ENCODE measurements at places on chromosomes 1 and 21.

GRCh38 chr1:183956559-183957188 is 80.9 kb downstream of the COLGALT2 start:
- no peak for DNase-seq

DNA sequence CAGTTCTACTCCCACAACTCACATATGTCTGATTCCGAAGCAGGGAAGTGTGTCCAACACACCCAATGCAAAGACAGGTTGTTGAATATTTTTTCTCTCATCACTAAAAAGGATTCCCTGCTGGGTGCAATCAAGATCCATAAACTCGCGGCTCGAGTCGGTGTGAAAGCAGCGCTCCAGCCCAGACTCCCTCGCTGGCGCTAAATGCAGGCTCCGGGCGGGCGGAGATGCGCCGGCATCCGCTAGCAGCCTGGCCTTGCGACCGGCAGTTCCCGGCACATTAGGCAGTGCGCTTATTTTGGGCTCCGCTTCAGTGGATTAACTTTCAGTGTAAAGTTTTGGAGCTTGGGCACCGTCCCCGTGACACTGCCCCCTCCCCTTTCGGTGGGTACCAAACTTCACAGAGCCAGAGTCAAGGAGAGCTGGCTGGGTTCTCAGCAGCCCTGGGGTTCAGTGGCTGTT is 87.7 kb upstream of the POU3F1 start:
- peak; percentile 48 for DNase-seq

DNA sequence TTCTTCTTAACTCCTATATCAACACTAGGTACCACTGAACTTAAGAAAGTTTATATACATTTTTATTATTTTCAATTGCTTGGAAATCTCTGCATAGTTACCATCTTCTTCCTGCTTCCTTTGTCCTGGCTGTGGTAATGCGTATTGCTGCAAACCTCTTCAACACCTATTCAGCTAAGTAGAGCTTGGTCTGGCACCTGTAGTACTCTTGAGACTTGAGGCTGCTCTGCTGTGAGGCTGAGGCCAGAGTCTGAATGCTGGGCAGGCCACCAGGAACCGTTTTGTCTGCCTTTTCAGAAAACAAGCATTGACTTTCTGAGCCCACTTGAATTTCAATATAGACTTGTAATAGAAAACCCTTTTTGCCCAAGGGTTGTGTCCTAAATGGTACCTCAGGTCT is 52.0 kb upstream of the RGS2 start:
- DNase-seq, result no peak

GRCh38 chr1:46543382-46543760 is 8.1 kb downstream of the KNCN start:
- DNase-seq, result no peak

DNA sequence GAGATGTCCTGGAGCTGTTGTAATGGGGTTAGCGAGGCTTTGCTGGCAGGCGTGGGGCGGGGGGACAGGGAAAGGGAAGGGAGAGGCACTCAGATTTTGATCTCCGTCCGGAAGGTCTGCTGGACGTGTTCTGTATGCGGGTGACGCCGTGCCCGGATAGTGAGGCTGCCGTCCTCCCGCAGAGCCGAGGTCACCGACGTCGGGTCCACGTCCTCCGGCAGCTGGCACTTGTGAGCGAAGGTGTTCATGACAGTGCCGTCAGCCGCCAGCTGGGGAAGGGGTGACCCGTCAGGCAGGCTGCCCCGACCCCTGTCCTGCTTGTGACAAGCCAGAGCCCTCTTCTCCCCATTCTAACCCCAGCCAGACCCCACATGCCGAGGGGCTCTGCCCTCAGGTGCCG is 2.4 kb downstream of the HSPB7 start:
- no peak for DNase-seq

DNA sequence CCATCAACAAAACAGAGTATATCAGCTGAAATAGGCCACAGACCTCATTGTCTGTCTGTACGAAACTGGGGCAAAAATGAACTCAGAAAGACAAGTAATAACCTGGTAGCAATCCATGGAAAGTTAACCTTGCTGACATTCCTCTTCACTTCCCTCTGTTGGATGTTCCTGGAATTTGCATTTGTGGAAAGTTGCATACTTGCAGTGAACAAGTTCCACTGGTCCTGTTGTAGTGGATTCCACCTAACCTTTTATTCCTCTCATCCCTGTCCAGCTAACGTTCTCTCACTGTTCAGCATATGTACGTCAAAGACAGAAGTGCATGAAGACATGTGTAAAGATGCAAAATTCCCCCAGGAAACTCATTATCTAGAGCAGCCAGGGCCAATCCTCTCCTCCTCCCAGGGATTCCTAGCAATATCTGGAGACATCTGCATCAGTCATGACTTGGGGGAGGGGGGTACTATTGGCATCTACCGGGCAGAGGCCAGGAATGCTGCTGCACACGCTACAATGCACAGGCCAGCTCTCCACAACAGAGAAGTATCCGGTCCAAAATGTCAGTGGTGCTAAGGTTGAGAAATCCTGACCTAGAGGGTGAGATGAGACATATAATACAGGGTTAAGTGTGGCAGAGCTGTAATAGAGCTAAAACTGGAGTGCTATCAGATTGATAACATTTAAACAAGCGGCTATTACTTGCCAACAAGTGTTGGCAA is 8.2 kb downstream of the LPAR3 start:
- no peak for DNase-seq

DNA sequence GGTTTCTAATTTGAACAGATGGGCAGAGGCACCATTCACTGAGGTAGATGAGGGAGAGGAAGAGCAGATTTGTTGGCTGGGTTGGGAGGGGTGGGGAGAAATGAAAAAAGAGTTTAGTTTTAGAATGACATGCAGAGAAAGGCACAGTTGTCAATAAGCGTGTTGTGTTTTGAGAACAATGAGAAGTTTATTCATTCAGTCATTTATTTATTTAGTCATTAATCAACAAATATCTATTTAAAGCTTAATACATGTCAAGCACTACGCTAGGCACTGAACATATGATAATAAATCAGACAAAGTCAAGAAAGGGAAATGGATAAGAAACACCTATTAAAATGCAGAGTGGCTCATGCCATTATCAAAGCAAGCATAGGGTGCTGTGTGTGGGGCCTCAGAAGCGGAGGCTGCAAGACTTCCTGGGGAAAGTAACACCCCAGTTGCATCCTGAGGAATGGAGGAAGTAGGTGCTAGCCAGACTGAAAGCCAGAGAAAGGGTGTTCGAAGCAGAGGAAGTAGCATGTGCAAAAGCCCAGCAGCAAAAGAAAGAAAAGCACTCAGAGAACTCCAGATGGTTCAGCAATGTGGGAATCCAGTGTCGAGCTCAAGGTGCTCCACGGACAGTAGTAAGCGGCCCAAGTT is 114.1 kb downstream of the RNF220 start:
- no peak for DNase-seq

DNA sequence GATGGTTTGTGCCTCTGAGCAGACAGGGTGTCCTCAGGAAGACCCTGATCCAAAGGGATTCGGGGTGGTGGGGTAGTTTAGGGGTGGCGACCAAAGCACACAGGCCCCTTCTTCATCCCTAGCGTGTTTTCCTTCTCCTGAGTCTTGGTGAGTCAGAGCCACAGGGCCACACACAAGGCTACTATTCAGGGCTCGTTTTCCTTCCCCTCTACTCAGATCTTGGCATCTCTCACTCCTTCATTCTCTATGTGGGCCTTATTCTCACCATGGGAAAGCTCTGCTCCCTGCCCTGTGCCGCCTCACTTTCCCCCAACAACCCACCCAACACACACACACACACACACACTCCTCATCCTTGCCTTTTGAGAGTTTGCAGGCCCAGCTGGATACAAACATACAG is 43.6 kb upstream of the WNT2B start:
- peak; percentile 38 for DNase-seq

- DNase-seq, result peak; percentile 54
Measured at GRCh38 chr1:212457740-212458338, 25.1 kb downstream of the NENF start.

DNA sequence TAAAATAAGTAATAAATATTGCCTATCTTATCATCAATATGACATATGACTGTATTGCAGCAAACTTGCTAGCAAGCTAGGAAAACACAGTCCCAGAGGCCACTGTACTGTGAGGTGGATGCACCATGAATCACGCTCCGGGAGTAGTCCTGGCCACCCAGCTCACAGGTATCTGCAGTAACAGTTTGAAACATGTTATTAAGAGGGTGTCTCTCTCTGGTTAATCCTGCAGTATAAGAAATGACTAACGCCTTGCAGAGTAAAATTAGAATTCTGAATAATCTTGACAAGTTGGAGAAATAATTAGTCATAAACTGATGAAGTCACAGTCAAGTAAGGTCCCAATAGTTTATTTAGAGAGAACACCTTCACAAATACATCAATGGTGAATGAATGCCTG is 34.0 kb upstream of the DPT start:
- DNase-seq, result no peak

DNA sequence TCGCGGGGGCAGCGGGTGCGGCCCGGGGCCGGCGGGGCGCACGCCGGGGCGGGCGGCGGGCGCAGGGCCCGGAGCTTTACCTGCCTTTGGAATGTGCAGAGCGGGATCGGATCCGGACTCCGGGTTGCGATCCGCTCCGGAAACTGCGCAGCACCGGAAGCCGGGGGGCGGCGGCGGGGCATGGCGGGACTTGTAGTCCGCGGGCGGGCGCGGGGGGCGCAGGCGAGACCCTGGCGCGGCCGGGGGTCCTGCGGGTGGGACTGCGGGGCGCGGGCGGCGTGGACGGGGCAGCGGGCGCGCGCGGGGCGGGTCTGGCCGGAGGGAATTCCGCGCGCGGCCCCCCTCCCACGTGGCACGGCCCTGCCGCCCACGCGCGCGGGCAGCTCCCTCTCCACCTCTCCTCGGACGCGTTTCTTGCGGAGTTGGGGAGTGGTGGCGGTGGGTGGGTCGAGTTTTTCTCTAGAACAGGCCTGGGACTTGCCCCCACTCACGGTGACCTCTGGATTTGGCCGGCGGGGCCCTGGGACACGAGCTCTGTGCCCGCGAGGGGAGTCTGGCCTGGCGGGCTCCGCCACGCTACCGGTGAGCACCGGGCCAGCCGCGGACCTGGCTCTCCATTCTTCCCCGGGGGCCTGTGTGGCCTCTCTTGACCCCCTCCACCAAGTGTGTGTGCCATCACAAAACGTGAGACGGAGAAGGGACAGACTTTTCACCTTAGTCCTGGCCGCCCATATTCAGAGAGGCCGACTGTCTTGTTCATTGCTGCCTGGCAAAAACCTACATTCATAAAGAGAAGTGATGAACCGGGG is at the start of gene PRDM15:
PRDM15 (minus strand) TSS at position 155 of the 809 bp plus-strand sequence. CDS start 18,981 bp downstream, outside the sequence.
- peak; percentile 92 for DNase-seq

GRCh38 chr1:183470961-183471742 is 1.1 kb upstream of the SMG7 start:
- DNase-seq, result peak; percentile 89

DNA sequence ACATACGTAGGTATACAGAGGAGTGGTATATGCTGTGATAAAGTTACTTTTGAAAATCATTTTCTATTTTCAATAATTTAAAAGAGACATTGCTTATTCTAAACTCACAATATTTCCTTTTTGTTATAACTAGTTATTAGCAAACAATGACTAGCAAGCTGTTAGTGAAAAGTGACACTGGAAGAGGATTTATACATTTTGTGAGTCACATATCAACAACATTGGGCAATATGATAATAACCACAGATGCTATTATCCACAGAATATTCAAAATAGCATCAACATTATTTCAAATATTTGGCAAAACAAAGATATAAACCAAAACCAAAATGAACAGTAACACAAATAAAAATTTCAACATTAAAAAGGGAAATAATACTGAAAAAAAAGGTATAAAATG is 104.0 kb upstream of the HP1BP3 start:
- DNase-seq, result no peak

GRCh38 chr1:218273762-218274479 is 11.2 kb upstream of the RRP15 start:
- DNase-seq, result no peak

DNA sequence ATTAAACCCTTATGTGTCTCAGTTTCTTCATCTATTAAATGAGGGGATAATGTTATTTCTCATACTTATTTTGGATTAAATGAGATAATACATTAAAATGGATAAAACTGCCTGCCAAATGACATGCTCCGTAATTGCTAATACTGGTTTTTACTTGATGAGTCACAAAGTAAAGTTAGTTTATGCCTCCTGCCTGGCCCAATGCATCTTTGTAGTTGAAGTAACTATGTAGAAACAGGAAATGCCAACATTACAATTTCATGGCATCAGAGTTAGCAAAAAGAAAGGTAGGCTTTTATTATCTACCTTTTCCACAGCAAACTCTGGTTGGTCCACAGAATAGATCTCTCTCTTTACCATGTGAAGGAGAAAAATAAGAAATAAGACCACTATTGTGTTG is 214.5 kb downstream of the TBX15 start:
- no peak for DNase-seq

GRCh38 chr1:194184974-194185373 is 998.6 kb upstream of the B3GALT2 start:
- DNase-seq, result no peak

DNA sequence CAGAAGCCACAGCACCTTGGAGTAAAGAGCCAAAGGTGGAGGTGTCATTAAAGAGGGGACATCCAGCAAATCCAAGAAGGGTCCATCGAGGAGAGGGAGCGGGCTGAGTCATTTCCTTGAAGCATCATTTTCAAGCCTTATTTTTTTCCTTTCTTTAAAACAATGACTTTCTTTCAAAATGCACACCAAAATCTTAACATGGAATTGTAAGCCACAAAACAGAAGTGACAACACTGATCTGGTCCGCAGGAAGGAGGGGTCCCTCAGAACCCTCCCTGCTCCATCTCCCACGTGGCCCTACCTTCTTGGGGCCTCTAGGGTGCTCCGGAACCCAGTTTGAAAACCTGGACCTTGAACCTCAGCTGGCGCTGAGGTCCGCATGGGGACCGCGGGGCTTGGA is 14.8 kb downstream of the DHRS3 start:
- no peak for DNase-seq

DNA sequence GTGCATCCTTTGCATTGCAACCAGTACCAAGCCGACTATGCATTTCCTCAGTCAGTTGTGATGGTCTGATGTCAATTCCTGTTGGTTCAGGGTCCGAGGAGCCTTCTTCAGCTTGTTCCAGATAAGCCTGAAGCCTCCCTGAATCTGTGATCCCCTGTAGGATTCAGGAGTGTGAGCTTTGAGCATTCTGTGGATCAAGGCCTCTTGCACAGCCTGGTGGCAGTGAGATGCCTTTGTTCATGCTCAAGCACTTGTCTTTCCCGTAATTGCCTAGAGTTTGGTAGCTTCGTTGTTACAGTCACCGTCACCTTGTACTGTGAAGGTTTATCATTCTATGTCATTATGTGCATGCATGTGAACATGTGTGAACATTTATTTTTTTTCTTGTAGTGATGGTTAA is 103.5 kb downstream of the PBX1 start:
- no peak for DNase-seq

GRCh38 chr1:92399076-92399475 is 87.6 kb downstream of the GFI1 start:
- DNase-seq, result no peak

- no peak for DNase-seq
Measured at GRCh38 chr1:182240085-182240484, 151.5 kb downstream of the GLUL start.

DNA sequence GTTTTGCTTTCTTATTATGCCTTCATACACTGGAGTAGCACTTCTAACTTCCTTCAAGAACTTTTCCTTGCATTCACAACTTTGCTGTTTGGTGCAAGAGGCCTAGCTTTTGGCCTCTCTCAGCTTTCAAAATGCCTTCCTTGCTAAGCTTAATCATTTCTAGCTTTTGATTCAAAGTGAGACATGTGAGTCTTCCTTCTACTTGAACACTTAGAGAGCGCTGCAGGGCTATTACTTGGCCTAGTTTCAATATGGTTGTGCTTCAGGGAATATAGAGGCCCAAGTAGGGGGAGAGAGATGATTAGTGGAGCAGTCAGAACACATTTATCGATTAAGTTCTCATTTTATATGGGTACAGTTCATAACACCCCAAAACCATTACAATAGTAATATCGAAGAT is 12.4 kb downstream of the ANGEL2 start:
- DNase-seq, result no peak

- no peak for DNase-seq
Measured at GRCh38 chr1:99082366-99082765, 77.7 kb upstream of the PLPPR5 start.

Data from tongue (tissue), 3 donors.